ENCODE measurements at places on chromosomes 7 and 10.

DNA sequence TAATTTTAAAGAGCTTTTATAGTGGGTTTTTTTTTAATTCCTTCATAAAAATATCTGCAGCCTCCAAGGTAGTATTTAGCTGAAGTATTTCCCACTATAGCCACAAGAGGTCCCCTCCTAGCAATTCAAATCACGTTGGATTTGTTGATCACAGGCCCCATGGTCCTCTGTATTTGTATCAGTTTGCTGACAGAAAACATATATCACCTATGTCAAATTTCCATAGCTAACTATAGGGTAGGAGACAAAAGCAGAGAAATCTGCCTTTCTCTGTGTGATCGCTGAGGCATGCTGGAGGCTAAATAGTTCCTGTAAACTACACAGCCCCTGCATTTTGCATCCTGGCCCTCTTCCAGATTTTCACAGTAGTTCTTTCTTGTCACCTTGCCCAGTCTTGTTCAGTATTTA is 1.7 kb upstream of the CTNNA3 start:
- DNase-seq: no peak

DNA sequence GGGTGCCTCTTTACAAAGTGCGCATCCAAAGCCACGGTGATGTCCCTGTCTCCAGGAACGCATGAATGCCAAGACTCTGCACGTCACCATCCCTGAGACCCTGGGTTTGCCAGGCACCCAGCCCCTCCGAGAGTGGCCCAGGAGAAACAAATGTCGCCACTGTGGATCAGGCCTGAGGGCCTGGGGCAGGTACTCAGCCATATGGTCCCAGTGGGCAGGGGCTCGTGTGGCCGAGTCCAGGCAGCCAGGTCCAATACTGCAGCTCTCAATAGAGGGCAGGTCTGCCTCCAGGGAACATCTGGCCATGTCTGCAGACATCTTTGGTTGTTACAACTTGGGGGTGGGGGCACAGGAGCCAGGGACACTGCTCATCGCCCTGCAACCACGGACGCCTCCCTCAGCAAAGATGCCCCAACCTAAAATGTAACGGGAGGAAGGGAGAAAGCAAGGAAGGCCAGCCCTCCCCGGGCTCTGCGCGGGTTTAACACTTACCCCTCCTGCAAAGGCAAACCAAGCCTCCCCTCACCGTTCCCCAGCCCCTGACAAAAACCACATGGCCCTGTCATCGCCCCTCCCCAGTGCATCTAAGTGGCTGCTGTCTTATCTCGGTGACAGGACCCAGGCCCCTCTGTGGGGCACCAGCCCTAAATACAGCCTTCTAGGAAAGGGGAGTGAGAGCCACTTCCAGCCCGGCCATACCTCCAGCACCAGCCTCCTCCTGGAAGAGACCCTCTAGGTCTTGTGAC is 10.3 kb upstream of the PAPOLB start:
- no peak for DNase-seq

GRCh38 chr7:82128546-82128945 is 315.0 kb downstream of the CACNA2D1 start:
- no peak for DNase-seq

GRCh38 chr7:1920266-1920681 is 250.2 kb downstream of the ELFN1 start:
- DNase-seq: no peak

DNA sequence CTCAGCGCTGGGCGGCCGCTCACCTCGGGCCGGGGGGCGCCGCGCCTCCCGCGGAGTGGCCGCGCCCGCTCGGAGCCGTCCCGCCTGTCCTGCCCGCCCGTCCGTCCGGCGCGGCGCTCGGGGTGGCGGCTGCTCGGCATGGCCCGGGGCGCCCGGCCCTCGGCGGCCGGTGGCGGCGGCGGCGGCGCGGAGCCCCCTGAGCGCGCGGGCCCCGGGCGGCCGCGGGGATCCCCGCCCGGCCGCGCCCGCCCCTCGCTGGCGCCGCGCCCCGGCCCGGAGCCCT is 338 bp downstream of the SDK1 start:
- DNase-seq: no peak

DNA sequence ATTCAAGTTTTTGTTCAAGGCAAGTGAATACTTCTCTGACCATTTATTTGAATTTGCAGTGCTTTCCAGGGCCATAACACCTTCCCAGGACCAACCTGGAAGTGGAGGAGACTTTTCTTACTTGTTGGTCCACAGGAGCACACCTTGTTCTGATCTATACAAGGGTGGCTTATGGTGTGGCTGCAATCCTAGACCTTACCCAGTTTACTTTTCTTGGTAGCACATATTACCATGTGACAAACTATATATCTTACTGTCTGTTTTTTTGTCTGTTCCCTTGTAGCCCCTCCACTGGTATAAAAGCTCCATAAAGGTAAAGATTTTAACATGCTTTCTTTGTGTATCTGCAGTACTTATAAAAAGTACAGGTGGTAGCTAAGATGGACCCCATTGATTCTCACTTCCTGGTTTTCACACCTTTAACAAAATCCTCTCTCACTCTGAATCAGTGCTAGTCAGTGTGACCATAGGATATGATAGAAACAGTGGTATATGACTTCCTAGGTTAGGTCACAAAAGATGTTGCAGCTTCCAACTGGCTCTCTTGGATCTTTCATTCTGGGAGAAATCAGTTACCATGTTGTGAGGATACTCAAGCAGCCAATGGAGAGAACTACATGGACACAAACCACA is 5.6 kb upstream of the ASB4 start:
- no peak for DNase-seq
